ENCODE measurements at places on chromosomes 5 and 9.
A peak's percentile ranks its signal among the peaks of the same experiment; 100 is the strongest.

GRCh38 chr5:98772415-98773213, 849 bp upstream of the RGMB start:
- peaks cover 76% of the 10 kb centered on the region for H3K4me1 ChIP-seq
- H3K27ac ChIP-seq = peak overlapping the region; percentile 93
- H3K36me3 ChIP-seq = peaks cover 10% of the 10 kb centered on the region

GRCh38 chr5:15547261-15547839, 47.4 kb downstream of the FBXL7 start:
- DNase-seq = peak; percentile 4
- no peaks in the 10 kb centered on the region for H3K27me3 ChIP-seq
- peaks cover 16% of the 10 kb centered on the region for H3K4me1 ChIP-seq
- peak overlapping the region; percentile 62 for H3K27ac ChIP-seq
- H3K36me3 ChIP-seq = peaks cover 13% of the 10 kb centered on the region
- H3K4me3 ChIP-seq = no peak overlapping the region

- H3K4me1 ChIP-seq = peaks cover 37% of the 10 kb centered on the region
- H3K4me3 ChIP-seq = no peak overlapping the region
- H3K36me3 ChIP-seq = no peaks in the 10 kb centered on the region
- peaks cover 9% of the 10 kb centered on the region for H3K27me3 ChIP-seq
- no peak for DNase-seq
Measured at GRCh38 chr5:160342413-160342941, 27.9 kb downstream of the C1QTNF2 start.

DNA sequence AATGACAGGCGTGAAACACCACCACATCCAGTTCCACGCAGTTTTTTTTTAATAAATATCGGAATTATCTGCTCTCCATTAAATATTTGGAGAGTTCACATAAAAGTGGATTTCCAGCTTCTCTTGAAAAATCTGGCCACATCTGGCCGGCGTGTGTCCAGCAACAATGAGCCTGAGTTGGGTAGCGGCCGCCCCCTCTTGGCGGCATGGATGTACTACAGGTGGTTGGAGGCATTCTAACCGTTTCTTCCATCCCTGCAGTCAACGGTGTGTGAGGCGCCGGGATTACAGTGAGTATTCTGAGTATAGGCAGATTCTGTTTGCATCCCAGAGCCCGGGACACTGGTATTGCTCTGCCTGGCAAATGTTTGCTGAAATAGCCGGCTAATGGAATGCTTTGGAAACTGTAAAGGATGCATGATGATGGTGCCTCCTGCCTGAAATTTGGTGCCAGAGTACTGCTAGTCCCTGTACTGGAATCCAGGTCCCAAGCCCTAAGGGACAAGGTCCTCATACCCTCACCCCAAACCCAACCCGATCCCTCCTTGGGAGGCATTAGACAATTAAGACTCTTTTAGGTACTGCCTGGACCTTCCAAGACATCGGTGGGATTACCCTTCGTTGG, 13.6 kb upstream of the GM2A start:
- peak overlapping the region; percentile 22 for H3K27ac ChIP-seq
- H3K4me1 ChIP-seq = peaks cover 35% of the 10 kb centered on the region
- no peak overlapping the region for H3K4me3 ChIP-seq
- no peaks in the 10 kb centered on the region for H3K36me3 ChIP-seq
- peak; percentile 63 for DNase-seq
- peaks cover 2% of the 10 kb centered on the region for H3K27me3 ChIP-seq

GRCh38 chr5:82439750-82440445, 161.7 kb upstream of the RPS23 start:
- peaks cover 31% of the 10 kb centered on the region for H3K4me1 ChIP-seq
- H3K4me3 ChIP-seq = no peak overlapping the region
- no peak for DNase-seq
- H3K27me3 ChIP-seq = no peaks in the 10 kb centered on the region
- peaks cover 40% of the 10 kb centered on the region for H3K36me3 ChIP-seq

DNA sequence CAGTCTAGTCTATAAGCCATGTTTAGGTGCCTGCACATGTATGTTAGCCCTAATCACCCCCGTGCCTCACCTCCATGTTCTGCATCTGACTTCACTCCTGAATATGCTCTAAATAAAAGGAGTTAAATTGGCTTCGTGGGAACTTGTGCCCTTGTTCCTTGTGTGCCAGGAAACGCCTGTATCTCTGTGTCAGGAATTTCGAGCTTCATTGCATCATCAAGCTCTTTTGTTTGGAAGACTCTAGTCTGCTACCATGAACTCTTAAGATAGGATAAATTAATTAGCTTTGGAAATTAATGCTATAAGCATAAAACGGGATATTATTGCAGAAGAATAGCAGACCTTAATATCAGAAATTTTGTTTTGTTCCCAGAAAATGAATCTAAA, 99.2 kb downstream of the ADCY2 start:
- no peaks in the 10 kb centered on the region for H3K27me3 ChIP-seq
- H3K36me3 ChIP-seq = peaks cover 9% of the 10 kb centered on the region
- no peak for DNase-seq
- H3K27ac ChIP-seq = no peak overlapping the region
- H3K4me1 ChIP-seq = peaks cover 4% of the 10 kb centered on the region

DNA sequence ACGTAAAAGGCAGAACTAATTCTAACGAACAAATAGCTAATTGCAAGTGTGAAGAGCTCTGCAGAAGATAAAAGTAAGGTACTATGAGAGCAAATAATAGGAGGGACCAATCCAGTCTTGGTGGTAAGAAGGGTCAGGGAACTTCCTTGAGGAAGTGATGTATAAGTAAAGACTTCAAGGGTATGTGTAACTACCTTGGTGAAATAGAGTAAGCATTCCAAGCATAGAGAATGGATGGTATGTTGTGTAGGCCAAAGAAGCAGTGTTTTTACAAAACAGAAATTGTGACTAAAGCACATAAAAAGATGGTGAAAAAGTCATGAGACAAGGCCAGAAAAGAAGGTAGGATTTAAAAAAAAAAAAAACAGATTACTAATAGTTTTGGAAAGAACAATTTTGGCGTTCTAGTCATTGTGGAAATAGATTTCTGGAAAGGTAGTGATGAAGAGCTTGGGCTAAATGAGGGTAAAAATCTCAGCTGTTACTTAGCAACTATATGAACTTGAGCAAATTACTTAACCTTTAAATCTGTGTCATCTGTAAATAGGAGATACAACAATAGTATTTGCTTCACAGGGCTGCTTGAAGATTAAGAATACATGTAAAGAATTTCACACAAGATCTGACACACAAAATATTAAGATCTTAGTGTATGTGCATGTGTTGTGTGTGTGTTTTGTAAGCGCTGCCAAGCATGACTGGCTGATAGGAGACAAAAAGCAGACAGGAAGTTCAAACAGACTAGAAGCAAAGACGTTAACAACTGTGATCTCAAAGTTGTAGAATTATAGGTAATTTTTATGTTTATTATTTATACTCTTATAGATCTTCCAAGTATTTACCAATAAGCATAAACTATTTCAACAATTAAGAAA, 73.5 kb downstream of the NR6A1 start:
- H3K4me1 ChIP-seq = peaks cover 57% of the 10 kb centered on the region
- peak overlapping the region; percentile 17 for H3K27ac ChIP-seq
- no peaks in the 10 kb centered on the region for H3K27me3 ChIP-seq
- no peak for DNase-seq

DNA sequence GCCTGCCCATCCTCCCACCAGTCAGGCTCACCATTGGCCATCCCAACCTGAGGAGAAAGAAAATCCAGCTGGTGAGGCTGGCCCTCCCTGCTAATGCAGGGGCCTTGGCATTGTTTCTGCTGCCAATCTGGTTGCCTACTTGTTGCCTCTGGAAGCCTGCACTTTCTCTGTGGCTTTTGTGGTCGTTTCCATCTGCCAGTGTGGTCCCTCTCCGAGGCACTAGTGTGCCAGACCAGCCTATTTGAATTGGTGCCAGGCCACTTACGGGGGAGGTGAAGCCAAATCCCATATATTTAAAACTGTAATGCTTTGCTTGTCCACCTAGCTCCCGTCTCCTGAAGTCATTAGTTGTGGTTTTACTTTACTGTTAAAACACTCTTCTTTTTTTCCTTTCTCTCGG, 213.4 kb upstream of the ADAMTSL1 start:
- H3K27ac ChIP-seq = peak overlapping the region; percentile 29
- no peaks in the 10 kb centered on the region for H3K36me3 ChIP-seq
- DNase-seq = no peak
- H3K4me1 ChIP-seq = peaks cover 24% of the 10 kb centered on the region
- H3K4me3 ChIP-seq = no peak overlapping the region
- H3K27me3 ChIP-seq = peaks cover 4% of the 10 kb centered on the region

GRCh38 chr5:150596313-150596712, 44.1 kb upstream of the SYNPO start:
- DNase-seq = no peak
- no peaks in the 10 kb centered on the region for H3K27me3 ChIP-seq
- H3K4me3 ChIP-seq = no peak overlapping the region

DNA sequence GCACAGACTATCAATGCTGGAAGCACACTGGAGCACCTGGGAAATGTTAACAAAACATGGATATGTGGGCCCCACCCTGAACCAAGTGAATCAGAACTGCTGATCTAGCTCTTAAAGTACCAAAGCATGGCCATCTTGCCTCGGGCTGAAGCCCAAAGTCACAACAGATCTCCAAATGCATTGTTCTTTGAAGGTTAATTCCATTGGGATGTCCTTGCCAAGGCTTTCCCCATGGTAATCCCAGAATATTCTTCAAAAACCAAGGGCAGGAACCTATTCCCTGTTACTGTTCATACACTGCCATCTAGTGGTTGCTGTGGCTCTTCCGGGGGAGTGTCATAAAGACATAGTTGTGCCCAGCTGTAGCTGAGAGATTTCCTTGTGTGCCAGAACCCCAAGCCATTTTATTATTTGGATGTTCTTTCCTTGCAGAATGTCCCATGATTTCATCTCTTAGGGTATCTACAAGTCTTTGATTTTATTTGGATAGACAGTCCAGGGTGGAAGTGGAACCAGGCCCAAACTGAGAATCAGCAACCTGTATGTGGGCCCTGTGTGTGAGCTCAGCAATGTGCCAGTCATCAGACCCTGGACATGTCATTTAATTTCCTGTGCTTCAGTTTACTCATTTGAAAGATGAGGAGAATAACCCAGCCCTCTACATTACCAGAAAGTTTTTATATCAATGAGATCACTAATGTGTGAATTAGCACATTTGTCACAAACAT, 290.0 kb downstream of the ACTL7B start:
- H3K4me3 ChIP-seq = no peak overlapping the region
- DNase-seq = peak; percentile 49
- no peaks in the 10 kb centered on the region for H3K36me3 ChIP-seq
- H3K4me1 ChIP-seq = no peaks in the 10 kb centered on the region

GRCh38 chr9:18531136-18532065, 57.4 kb downstream of the ADAMTSL1 start:
- no peak for DNase-seq
- no peaks in the 10 kb centered on the region for H3K4me1 ChIP-seq
- no peak overlapping the region for H3K27ac ChIP-seq
- no peaks in the 10 kb centered on the region for H3K27me3 ChIP-seq
- H3K4me3 ChIP-seq = no peak overlapping the region

GRCh38 chr9:87898151-87898550, 15.5 kb downstream of the SPATA31E1 start:
- no peaks in the 10 kb centered on the region for H3K4me1 ChIP-seq
- no peak overlapping the region for H3K4me3 ChIP-seq
- H3K36me3 ChIP-seq = no peaks in the 10 kb centered on the region
- no peak for DNase-seq
- no peak overlapping the region for H3K27ac ChIP-seq
- H3K27me3 ChIP-seq = peaks cover 5% of the 10 kb centered on the region

- DNase-seq = no peak
- H3K4me1 ChIP-seq = no peaks in the 10 kb centered on the region
- H3K27me3 ChIP-seq = peaks cover 56% of the 10 kb centered on the region
- H3K4me3 ChIP-seq = no peak overlapping the region
- H3K27ac ChIP-seq = no peak overlapping the region
- no peaks in the 10 kb centered on the region for H3K36me3 ChIP-seq
Measured at GRCh38 chr9:124182741-124183140, 75.0 kb upstream of the NEK6 start.

DNA sequence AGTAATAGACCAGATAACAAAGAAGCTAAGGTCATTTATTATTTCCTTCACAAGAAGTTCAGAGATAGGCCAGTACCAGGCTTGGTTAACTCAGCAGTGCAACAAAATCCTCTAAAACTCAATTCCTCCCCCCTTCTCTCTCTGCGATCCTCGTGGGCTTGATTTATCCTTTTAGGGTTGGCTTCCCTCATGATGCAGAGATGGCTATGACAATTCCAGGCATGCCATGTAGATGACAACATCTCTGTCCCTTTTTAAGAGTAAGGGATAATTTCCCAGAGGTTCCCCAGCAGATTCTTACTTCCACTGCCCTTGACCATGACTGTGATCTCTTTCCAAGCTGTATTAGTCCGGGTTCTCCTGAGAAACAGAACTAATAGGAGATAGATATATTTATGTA, 28.7 kb upstream of the DAP start:
- no peak for DNase-seq
- peaks cover 7% of the 10 kb centered on the region for H3K27me3 ChIP-seq
- H3K4me3 ChIP-seq = no peak overlapping the region
- no peaks in the 10 kb centered on the region for H3K36me3 ChIP-seq

DNA sequence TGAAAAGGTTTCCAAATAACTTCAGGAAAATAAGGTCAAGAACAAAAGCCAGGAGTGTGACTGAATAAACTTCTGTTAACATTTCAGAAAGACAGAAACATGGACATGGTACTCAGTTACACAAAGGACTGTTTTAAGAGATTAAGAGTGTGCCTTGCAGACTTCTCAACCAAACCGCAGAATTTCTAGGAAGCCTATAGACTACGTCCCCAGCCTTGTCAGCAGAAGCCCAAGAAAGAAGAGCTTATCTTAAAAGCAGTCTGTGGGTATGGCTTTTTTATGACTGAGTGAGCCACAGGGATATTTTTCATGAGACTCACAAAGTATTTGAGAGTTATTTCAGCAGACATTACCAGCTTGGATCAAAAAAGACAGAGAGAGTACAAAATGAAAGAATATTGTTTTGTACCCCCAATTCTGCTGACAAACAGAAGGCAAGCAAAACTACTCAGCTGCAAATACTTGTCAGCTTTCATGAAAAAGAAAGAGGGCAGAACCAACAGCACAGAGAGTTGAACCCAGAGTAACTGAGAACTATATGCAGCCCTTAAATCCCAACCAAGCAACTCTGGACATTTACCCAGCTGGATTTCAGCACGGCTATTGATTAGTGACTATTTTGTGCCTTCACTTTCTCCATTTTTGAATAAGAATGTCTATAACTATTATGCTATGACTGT, 711.0 kb upstream of the CTNND2 start:
- DNase-seq = no peak
- no peaks in the 10 kb centered on the region for H3K4me1 ChIP-seq
- H3K27ac ChIP-seq = no peak overlapping the region
- no peaks in the 10 kb centered on the region for H3K27me3 ChIP-seq
- no peak overlapping the region for H3K4me3 ChIP-seq

- H3K36me3 ChIP-seq = peaks cover 12% of the 10 kb centered on the region
- H3K27ac ChIP-seq = peak overlapping the region; percentile 58
- H3K4me3 ChIP-seq = no peak overlapping the region
- no peak for DNase-seq
- peaks cover 40% of the 10 kb centered on the region for H3K4me1 ChIP-seq
Measured at GRCh38 chr5:138844812-138845513, 30.2 kb downstream of the LRRTM2 start.

GRCh38 chr5:94218374-94218773, 400.0 kb downstream of the KIAA0825 start:
- no peak overlapping the region for H3K27ac ChIP-seq
- no peaks in the 10 kb centered on the region for H3K4me1 ChIP-seq
- H3K4me3 ChIP-seq = no peak overlapping the region
- no peak for DNase-seq
- no peaks in the 10 kb centered on the region for H3K27me3 ChIP-seq
- H3K36me3 ChIP-seq = no peaks in the 10 kb centered on the region

GRCh38 chr5:140324617-140325241, 21.7 kb downstream of the HBEGF start:
- H3K4me3 ChIP-seq = no peak overlapping the region
- H3K27me3 ChIP-seq = no peaks in the 10 kb centered on the region
- no peak for DNase-seq
- H3K4me1 ChIP-seq = peaks cover 67% of the 10 kb centered on the region
- no peaks in the 10 kb centered on the region for H3K36me3 ChIP-seq
